Central memory CD8-positive, alpha-beta T cell (primary cell): ENCODE measurements at places on chromosomes 5 and 9.

DNA sequence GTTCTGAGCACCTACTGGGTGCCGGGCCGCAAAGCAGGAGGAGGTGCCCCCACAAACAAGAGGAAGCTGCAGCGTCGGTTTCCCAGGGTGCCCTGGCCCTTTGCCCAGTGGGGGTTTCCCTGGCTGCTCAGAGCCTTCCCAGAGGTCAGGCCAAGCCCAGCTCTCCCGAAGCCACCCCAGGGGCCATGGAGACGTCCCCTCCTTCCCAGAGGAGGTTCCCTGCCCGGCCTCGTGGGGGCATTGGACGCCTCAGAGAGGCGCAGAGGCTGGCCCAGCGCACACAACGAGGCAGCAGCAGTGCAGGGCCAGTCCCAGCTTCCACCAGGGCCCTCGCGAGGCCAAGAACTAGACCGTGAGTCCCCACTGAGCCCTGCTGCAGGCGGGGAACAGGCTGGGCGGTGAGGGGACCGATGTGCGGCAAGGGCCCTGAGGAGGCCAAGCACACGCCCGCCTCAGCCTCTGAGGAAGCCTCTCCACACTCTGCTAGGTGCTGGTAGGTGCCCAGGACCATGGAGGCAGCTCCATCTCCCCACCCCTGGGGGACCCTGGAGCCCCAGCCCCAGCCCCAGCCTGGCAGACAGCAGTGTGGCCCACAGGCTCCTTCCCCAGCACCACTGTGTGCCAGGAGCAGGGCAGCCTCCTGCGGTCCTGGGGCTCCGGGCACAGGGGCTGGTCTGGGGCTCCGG is 7.0 kb downstream of the DIPK1B start:
- H3K27me3 ChIP-seq = peaks cover 2% of the 10 kb centered on the region
- H3K4me1 ChIP-seq = peaks cover 10% of the 10 kb centered on the region
- H3K4me3 ChIP-seq = no peak overlapping the region
- peaks cover 16% of the 10 kb centered on the region for H3K36me3 ChIP-seq

GRCh38 chr5:178394074-178394473 is 161.5 kb upstream of the PHYKPL start:
- no peak for DNase-seq
- H3K4me1 ChIP-seq = no peaks in the 10 kb centered on the region
- H3K36me3 ChIP-seq = peaks cover 2% of the 10 kb centered on the region
- no peak overlapping the region for H3K4me3 ChIP-seq
- H3K27me3 ChIP-seq = peaks cover 25% of the 10 kb centered on the region
- no peak overlapping the region for H3K27ac ChIP-seq

GRCh38 chr9:1460143-1460769 is 410.1 kb downstream of the DMRT2 start:
- no peak overlapping the region for H3K4me3 ChIP-seq
- no peaks in the 10 kb centered on the region for H3K27me3 ChIP-seq
- DNase-seq = no peak
- no peaks in the 10 kb centered on the region for H3K36me3 ChIP-seq
- no peaks in the 10 kb centered on the region for H3K4me1 ChIP-seq

- no peaks in the 10 kb centered on the region for H3K4me1 ChIP-seq
- H3K27ac ChIP-seq = no peak overlapping the region
- H3K27me3 ChIP-seq = peaks cover 18% of the 10 kb centered on the region
- H3K36me3 ChIP-seq = no peaks in the 10 kb centered on the region
Measured at GRCh38 chr9:115494393-115494792, 376.4 kb upstream of the TNC start.

- no peak for DNase-seq
- no peak overlapping the region for H3K4me3 ChIP-seq
- no peaks in the 10 kb centered on the region for H3K4me1 ChIP-seq
- H3K36me3 ChIP-seq = no peaks in the 10 kb centered on the region
- H3K27me3 ChIP-seq = no peaks in the 10 kb centered on the region
Measured at GRCh38 chr9:28073270-28073669, 500.0 kb upstream of the C9orf72 start.

GRCh38 chr9:98879963-98880310 is 63.8 kb upstream of the COL15A1 start:
- no peak for DNase-seq
- H3K36me3 ChIP-seq = no peaks in the 10 kb centered on the region
- H3K27ac ChIP-seq = no peak overlapping the region
- no peaks in the 10 kb centered on the region for H3K4me1 ChIP-seq
- H3K27me3 ChIP-seq = peaks cover 57% of the 10 kb centered on the region

GRCh38 chr5:51047369-51047768 is 335.9 kb upstream of the ISL1 start:
- no peak for DNase-seq
- H3K36me3 ChIP-seq = no peaks in the 10 kb centered on the region
- no peaks in the 10 kb centered on the region for H3K4me1 ChIP-seq
- no peak overlapping the region for H3K4me3 ChIP-seq
- no peaks in the 10 kb centered on the region for H3K27me3 ChIP-seq

- no peak overlapping the region for H3K4me3 ChIP-seq
- H3K36me3 ChIP-seq = no peaks in the 10 kb centered on the region
- peaks cover 24% of the 10 kb centered on the region for H3K27me3 ChIP-seq
- H3K4me1 ChIP-seq = peaks cover 7% of the 10 kb centered on the region
- DNase-seq = no peak
Measured at GRCh38 chr5:159405611-159406031, 75.3 kb upstream of the IL12B start.

DNA sequence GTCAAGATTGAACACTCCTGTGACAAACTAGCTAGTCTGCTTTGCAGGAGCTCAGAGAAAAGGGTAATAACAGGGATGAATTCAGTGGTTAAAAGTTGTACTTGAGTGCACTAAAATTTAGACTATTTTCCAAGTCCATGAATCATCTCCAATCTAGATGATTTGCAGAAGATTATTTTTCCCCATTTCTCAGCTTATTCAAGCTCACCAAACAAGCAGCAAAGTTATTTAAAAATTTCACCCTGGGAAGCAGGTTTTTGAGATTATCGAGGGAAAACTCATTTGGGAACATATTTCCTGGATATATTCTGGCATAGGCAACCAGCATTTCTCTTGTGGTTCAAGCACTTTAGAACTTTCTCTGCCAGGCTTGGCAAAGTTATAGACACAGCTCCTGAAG is 311.4 kb downstream of the TLE1 start:
- no peaks in the 10 kb centered on the region for H3K27me3 ChIP-seq
- H3K4me3 ChIP-seq = no peak overlapping the region
- DNase-seq = no peak
- no peak overlapping the region for H3K27ac ChIP-seq
- no peaks in the 10 kb centered on the region for H3K4me1 ChIP-seq
- H3K36me3 ChIP-seq = no peaks in the 10 kb centered on the region

DNA sequence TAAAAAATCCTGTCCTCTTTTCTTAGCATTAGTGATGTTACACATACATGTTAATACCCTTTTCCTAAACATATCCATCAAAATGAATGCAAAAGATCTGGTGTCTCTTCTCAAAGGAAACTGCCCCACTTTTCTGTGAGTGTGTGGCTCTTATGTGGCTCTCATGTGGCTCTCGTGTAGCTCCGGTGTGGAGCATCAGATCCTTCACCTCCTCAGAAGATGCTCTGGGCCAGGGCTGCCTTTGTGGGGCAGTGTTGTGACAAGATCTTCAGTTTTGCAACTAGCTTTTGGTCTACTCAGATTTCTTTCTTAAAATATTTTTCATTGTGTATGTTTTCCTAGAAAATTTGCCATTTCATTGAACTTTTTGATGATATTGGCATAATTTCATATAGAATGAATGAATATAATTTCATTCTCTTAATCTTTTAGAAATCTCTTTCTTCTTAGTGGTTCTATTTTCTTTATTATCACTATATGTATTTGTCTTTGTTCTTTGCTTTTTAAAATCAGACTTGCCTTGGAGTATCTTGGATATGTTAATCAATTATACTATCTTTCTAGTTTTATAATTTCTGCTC is 19.4 kb downstream of the GARNL3 start:
- no peak for DNase-seq
- no peak overlapping the region for H3K4me3 ChIP-seq
- H3K4me1 ChIP-seq = no peaks in the 10 kb centered on the region
- peaks cover 2% of the 10 kb centered on the region for H3K36me3 ChIP-seq
- no peak overlapping the region for H3K27ac ChIP-seq
- peaks cover 36% of the 10 kb centered on the region for H3K27me3 ChIP-seq

DNA sequence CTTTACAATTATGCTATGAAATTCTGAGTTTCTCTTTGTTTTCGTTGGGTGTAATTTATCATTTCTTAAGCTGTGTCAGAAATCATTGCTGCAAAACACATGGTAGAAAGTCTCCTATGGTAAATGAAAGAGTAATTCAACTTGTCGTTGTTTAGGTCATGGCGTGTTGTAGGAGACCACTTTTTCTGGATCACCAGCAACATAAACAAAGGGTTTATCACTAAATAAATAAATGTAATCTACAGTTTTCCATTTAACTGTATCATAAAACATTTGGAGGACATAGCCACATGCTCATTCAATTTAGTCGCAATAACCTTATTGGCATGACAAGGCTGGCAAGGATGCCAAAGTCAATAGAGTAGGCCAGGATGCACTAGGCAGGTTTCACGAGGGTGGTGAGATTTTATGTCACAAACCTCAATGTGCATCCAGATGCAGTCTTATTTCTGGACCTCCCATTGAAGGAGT is 154.4 kb upstream of the ERCC6L2 start:
- H3K4me3 ChIP-seq = no peak overlapping the region
- peaks cover 39% of the 10 kb centered on the region for H3K4me1 ChIP-seq
- H3K27me3 ChIP-seq = no peaks in the 10 kb centered on the region
- H3K36me3 ChIP-seq = peaks cover 3% of the 10 kb centered on the region
- H3K27ac ChIP-seq = no peak overlapping the region

DNA sequence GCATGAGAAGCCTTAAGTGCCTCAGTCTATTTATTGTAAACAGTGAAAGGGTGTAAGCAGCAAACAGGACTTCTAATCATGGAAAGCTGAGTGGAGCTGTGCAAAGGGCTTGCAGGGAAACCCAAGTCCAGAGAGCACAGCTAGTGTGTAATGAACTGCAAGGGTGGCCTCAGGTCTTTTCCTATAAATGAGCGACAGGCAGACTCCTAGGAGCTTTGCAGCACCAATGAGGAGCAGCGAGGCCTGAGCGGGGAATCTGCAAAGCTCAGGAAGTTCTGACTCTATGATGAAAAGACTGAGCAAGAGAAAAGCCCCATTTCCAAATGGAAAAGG is 250.1 kb upstream of the MAP3K1 start:
- H3K36me3 ChIP-seq = no peaks in the 10 kb centered on the region
- no peak overlapping the region for H3K27ac ChIP-seq
- H3K4me3 ChIP-seq = no peak overlapping the region
- no peaks in the 10 kb centered on the region for H3K4me1 ChIP-seq
- no peak for DNase-seq

GRCh38 chr5:15013654-15014463 is 142.3 kb upstream of the ANKH start:
- H3K27ac ChIP-seq = no peak overlapping the region
- H3K27me3 ChIP-seq = peaks cover 2% of the 10 kb centered on the region
- H3K4me1 ChIP-seq = no peaks in the 10 kb centered on the region
- H3K36me3 ChIP-seq = peaks cover 2% of the 10 kb centered on the region

- DNase-seq = no peak
- H3K36me3 ChIP-seq = no peaks in the 10 kb centered on the region
- no peak overlapping the region for H3K4me3 ChIP-seq
Measured at GRCh38 chr9:98330831-98331230, 75.4 kb upstream of the TBC1D2 start.

GRCh38 chr9:27457445-27457844 is 66.6 kb upstream of the IFNK start:
- no peak overlapping the region for H3K27ac ChIP-seq
- no peak overlapping the region for H3K4me3 ChIP-seq
- DNase-seq = no peak
- H3K27me3 ChIP-seq = no peaks in the 10 kb centered on the region
- no peaks in the 10 kb centered on the region for H3K36me3 ChIP-seq

GRCh38 chr5:7794311-7794710 is 56.6 kb downstream of the CFAP90 start:
- H3K27me3 ChIP-seq = peaks cover 42% of the 10 kb centered on the region
- H3K36me3 ChIP-seq = no peaks in the 10 kb centered on the region
- H3K4me3 ChIP-seq = no peak overlapping the region
- H3K4me1 ChIP-seq = no peaks in the 10 kb centered on the region
- no peak for DNase-seq

DNA sequence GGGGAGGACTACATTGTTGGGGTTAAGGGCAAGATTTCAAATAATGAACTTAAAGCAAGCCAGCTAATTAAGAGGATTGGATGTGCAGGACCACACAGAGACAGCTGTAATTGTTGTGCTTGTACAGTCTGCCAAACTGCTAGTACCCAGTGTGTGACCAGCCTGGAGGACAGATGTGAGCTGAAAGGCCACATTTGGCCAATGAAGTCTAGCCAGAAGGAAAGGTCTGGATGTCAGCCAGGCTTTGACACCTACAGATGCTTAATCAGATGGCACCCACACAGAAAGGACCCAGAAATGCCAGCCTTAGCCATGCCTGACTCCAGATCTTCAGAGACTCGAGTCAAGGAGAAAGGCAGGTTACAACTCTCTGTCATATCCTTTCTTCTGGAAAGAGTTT is 491.1 kb downstream of the KIF4B start:
- peaks cover 27% of the 10 kb centered on the region for H3K27me3 ChIP-seq
- H3K27ac ChIP-seq = no peak overlapping the region
- DNase-seq = no peak
- H3K36me3 ChIP-seq = no peaks in the 10 kb centered on the region

GRCh38 chr5:32852535-32852934 is 141.4 kb downstream of the NPR3 start:
- H3K36me3 ChIP-seq = no peaks in the 10 kb centered on the region
- H3K27me3 ChIP-seq = no peaks in the 10 kb centered on the region
- H3K27ac ChIP-seq = no peak overlapping the region
- no peaks in the 10 kb centered on the region for H3K4me1 ChIP-seq
- no peak overlapping the region for H3K4me3 ChIP-seq
- DNase-seq = no peak

DNA sequence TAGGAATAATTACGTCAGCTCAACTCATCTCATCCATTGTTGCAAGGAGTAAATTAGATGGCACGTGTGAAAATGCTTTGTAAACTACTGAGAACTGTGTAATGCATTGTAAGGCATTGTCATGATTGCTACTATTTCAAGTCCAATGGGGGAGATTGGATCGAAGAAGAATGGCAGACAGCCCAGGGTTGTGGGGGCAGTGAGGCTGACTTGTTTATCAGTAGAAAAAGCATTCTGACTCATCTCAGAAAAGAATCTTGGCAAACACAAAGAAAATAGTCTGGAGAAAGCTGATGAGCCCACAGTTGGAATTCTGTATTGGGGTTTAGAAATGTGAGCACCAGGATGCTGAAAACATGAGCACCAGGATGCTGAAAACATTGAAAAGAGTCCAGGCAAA is 28.0 kb upstream of the DAP start:
- H3K27ac ChIP-seq = no peak overlapping the region
- H3K4me3 ChIP-seq = no peak overlapping the region
- peaks cover 3% of the 10 kb centered on the region for H3K27me3 ChIP-seq
- DNase-seq = no peak
- no peaks in the 10 kb centered on the region for H3K36me3 ChIP-seq

DNA sequence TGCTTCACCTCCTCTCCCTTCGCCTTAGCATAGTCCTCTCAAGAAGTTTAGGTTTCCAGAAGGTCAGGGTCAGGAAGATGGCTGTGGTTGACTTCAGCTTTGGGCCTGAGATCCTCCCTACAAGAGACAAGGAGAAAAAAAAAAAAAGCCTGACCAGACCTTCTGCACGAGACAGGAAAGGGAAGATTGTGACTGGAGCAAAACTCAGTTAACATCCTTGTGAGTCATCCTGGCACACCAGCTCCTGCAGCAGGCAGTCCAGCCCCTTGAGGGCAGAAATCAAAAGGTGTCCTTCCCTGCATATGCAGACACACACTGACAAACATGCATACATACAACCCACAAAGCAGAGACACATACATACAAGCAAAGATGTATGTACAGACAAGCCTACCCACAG is 18.0 kb upstream of the ENHO start:
- H3K4me1 ChIP-seq = no peaks in the 10 kb centered on the region
- H3K36me3 ChIP-seq = no peaks in the 10 kb centered on the region
- no peak overlapping the region for H3K27ac ChIP-seq
- no peak for DNase-seq
